ENCODE measurements at places on chromosomes 11 and 22.

DNA sequence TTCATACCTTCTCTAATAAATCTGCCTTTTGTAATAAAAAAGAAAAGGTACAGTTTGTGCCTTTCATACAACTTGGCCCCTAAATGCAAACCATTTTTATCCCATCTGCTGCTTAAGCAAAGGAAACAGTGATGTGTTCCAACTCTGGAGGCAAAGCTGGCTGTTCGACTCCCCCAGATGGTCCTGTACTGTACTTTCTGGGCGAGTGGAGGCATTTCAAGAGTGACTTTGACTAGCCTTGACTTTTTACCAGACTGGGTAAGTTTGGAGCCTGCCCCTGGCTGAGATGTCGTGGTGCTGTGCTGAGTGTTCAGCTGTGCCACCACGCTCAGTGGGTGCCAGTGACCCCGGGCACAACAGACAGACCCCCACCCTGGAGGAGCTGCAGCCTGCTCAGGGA lies 10.2 kb downstream of the MICALL1 start:
- DNase-seq = no peak

DNA sequence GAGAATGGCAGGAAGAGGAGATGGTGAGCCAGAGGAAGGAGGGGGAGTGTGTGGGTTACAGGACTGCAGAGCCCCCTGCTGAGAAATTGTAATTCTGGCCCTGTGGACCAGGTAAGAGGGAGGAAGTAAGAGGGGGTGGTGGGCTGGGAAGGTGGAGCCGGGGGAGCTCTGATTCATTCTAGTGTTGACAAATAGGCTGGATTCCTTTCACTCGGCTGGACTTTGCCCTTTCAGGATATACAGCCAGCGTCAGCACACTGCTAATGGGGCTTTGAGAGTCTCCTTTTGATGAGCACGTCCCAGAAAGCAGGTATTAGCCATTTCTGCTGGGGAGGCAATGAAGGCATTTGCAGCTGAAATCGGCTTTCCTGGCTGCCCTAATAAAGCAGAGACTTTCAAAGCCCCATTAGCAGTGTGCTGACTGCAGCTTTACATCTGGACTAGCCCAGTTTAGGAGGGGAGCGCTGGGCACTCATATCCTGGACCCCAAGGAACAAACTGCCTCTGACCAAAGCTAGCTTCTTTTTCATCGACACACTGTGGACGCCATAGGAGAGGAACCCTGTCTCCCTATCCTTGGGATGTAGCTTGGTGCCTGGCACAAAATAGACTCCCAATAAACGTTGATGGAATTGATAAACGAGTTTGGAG lies 44.8 kb upstream of the CADM1 start:
- no peak for DNase-seq

DNA sequence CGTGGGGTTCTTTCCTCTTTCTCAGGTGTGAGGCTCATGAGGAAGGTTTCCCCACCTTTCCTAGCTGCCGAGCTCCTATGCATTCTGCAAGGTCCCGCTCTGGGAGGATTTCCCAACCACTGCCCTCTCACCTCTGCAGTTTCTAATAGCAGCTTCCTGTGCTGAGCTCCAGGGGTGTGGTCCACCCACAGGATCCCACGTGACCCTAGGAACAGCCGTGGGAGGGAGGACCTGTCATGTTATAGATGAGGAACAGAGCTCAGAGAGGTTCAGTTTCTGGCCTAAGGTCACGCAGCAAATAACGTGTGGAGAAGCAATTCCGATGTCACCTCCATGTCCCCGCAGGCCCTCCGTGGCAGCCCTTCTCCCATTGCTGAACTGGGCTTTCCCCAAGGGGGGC lies 38.5 kb downstream of the FLRT1 start:
- no peak for DNase-seq

- peak; percentile 72 for DNase-seq
Measured at GRCh38 chr11:78564490-78565467, 9.9 kb downstream of the NARS2 start.

DNA sequence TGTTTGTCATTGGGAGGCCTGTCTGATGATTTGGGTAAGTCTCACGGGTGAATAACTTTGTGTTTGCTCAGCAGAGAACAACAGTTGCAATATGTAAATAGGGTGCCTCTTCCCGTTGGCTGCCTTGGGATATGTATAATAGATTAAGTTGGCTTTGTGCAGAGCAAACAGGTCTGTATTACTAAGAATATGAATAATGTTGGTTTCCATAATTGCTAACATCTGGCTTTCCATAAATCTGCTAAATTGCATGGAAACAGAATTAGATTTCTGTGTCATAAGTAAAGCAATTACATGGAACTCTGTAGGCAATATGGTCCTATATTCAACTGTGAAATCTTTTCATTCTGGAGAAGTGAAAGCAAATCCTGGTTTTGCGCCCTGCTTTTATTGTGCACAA lies 636.0 kb upstream of the ANO5 start:
- DNase-seq = no peak

GRCh38 chr11:44453871-44454270 lies 111.6 kb upstream of the CD82 start:
- no peak for DNase-seq

DNA sequence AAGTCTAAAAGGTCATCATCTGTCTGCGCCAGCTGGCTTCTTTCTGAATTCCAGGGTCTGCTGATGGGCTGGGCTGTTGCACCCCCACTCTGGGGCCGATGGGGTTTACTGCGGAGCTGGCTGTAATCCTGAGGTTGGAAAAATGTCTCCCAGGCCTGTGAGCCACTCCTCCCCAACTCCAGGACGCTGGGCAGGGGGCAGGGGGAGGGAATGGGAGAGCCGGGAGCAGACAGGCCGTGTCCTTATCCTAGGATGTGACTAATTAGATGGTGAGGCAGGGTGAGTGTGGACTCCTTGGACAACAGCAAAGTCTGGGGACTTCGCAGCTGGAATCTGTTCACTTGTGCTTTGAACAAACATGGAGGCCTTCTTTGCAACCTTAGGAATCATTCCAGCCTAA lies 48.7 kb downstream of the LRRC32 start:
- no peak for DNase-seq

GRCh38 chr11:30342736-30343166 lies 19.8 kb downstream of the ARL14EP start:
- DNase-seq = no peak

DNA sequence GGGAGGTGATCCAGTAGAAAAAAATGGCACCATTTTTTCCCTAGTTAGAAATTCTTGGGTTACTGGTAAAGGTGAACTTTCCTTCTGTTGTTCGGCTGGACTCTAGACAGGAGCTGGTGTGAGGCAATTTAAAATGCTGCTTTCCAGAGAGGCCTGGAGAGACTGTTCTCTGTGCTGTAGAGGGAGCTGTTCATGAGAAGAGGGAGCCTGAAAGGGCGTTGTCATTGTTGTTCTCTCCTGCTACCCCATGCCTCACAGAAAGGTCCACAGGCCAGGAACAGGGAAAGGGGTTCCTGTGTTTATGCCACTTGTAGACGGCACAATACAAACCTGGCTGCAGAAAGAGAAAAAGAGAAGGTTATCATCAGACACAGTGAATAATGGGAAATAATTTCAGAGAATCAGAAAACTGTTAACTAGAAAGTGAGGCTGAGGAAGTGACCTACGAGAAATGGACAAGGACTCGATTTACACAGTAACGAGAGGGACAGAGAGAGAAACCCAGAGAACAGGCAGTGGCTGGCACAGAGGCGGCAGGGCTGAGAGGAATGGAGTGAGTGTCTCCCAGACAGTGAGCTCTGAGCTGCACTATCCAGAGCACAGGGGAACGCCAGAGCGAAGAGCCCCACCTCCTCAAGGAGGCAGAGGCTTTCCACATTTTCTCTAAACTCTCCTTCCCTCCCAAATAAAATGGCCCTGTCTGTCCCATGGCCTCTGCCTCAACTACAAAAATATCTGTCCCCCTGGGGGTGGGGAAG lies 109.2 kb downstream of the RRM1 start:
- DNase-seq = no peak

DNA sequence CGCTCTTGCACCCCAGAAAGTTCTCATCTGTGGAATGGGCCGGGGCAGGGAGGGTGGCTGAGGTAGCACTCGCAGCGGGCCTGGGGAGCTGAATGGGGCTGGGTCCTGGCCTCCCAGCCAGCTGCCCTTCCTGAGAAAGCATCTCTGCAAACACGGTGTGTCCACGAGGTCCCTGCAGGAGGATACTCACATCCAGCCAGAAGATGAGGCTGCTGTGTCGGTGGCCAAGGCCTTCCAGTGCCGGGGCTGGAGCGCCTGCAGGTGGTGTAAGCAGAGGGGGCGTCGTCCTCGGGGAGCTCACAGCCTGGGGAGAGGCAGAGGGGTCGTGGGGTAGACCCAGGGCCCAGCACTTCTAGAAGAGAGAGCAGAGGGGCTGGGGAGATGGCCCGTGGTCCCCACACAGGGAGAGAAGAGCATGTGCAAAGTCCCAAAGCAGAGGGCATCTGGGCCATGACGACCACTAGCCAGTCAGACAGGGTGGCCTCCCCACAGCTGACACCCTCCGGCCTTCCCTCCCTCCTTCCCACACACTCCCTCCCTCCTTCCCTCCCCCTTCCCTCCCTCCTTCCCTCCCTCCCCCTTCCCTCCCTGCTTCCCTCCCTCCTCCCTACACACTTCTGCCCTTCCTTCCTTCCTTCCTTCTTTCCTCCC lies 97.9 kb downstream of the WNT7B start:
- DNase-seq = no peak

DNA sequence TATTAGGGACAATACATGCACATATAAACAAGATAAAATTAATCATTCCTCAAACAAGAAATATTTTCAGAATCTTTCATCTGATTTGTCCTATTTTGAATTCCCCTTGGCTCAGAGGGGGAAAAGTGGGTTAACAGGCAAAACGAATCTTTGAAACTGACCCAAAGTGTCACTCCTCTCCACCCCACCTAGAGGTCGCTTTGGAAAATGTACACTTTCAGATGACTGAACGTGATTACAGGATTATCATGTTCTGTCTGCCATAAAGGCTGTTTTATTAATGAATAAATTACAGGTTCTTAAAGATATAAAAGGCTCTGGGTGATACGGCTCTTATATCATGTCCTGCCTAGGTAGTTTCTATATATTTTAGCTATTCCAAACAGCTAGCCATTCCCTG lies 1735.0 kb downstream of the LRRC4C start:
- no peak for DNase-seq

GRCh38 chr22:19398206-19398605 lies 33.3 kb downstream of the HIRA start:
- no peak for DNase-seq

DNA sequence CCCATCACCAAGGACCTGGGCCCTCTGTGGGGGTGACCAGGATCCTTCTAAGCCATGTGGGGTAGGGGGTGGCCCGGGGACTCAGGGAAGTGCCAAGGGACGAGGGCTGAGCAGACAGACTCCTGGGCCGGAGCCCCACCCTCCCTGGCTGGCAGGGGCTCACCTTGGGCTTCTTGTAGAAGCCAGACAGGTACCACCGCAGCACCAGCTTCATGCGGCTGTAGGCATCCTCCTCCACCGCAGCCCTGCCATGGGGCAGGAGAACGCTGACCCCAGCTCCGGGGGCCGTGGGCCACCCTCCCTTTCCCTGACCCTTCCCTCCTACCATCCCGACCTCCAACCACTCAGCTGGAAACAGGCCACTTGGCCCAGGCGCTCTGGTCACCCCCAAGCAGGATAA lies 45.9 kb upstream of the CARS1 start:
- no peak for DNase-seq

- DNase-seq = peak; percentile 34
Measured at GRCh38 chr11:45110562-45110961, 35.9 kb upstream of the PRDM11 start.

DNA sequence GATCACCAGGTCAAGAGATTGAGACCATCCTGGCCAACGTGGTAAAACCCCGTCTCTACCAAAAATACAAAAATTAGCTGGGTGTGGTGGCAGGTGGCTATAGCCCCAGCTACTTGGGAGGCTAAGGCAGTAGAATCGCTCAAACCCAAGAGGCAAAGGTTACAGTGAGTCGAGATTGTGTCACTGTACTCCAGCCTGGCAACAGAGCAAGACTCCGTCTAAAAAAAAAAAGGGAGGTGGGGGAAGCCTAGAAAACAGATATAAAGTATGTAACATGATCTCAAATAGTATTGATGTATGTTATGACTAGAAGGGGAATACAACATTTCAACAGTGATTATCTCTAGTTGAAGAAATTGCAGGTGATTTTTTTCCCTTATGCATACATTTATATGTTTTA lies 61.4 kb downstream of the SLC1A2 start:
- no peak for DNase-seq

- DNase-seq = no peak
Measured at GRCh38 chr11:60946601-60947264, 5.2 kb downstream of the SLC15A3 start.

GRCh38 chr11:113956986-113957385 lies 17.9 kb upstream of the HTR3A start:
- DNase-seq = no peak

DNA sequence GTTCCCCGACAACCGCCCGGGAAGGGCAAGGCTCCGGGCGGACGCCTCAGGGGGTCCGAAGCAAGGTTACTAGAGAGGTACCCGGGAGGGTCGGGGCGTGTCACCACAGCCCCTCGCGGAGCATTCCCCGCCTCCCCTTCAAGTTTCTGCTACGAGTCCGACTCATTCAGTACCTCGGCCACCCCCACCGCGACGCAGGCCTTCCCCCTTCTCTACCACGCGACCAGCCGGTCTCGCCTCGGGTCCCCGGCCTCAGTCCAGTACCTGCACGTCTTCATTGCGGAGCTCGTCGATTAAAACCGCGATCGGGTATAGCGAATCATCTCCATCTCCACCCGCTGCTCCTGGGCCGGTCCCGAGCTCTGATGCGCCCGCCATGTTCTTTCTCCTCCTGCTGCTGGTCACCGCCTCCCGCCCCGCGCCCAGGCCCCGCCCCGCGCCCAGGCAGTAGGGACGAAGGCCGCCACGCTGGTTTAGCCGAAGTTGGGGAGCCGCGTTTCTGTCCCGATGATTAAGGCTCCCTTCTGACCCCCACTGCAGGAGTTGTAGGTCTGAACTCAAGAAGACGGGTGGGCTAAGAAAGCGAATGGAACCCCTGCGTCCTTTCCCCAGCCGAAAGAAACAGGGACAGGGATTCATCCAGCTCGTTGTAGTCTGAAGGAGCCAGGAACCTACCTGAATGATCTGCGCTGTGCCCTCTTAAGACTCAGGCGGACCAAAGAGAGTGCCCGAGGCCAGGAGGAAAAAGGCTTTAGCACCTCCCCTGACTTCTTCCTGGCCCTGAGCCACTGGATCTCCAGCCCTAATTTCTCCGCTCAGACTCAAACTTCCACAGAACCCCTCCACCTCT lies at the start of gene PPP2R1B:
PPP2R1B (minus strand) TSS at position 406 of the 850 bp plus-strand sequence; CDS start at position 378, 28 bp downstream.
- no peak for DNase-seq

GRCh38 chr11:120030411-120030810 lies 107.5 kb downstream of the TRIM29 start:
- DNase-seq = no peak
